ENCODE measurements at places on chromosomes 6 and 20.

GRCh38 chr6:170153436-170154319 is 137.2 kb downstream of the DLL1 start:
- DNase-seq, result no peak

GRCh38 chr6:24272553-24272952 is 85.3 kb downstream of the DCDC2 start:
- DNase-seq, result no peak

DNA sequence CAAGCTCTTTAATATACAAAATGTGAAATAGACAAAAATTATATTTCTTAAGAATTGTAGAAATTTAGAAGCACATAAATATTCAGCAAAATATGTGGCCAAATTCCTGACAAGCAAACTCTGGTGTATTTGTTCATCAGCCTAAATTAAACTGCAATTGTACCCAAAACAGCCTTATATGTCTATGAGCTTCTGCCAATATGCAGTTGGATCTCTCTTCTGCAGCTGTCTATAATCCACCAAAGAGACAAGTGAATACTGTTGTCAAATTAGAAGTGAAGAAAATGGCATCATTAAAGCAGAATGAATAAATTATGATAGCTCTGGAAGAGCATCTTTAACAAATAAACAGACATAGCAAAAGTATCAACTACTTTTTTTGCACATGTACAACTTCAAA is 755.7 kb downstream of the GRIK2 start:
- DNase-seq, result no peak

GRCh38 chr6:29749308-29749662 is 26.1 kb downstream of the HLA-F start:
- DNase-seq, result no peak

GRCh38 chr20:11452326-11452725 is 465.4 kb upstream of the BTBD3 start:
- DNase-seq, result no peak

GRCh38 chr20:35690265-35690664 is 8.9 kb downstream of the NFS1 start:
- peak; percentile 11 for DNase-seq

DNA sequence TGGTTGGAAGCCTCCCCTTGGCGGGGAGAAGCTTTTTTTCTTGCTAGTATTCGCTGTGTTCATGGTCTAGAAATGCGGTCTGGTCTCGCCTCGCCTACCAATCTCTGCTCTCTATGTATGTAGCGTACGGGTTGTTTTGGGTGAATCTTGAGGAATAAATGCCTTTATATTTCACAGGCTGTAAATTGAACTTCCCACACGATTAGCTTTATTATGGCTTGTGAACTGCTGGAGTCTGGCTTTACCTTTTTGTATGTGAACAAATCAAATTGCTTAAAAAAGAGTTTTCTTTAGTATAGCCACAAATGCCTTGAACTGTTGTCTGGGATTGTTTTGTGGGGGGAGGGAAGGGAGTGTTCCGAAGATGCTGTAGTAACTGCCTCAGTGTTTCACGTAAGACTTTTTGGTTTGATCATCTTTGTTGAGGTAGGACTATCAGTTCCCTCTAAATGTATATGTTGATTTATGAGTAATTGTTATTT is 2.2 kb downstream of the INSM1 start:
- no peak for DNase-seq

- no peak for DNase-seq
These were observed 59.5 kb downstream of the NINL start for GRCh38 chr20:25525867-25526266.

DNA sequence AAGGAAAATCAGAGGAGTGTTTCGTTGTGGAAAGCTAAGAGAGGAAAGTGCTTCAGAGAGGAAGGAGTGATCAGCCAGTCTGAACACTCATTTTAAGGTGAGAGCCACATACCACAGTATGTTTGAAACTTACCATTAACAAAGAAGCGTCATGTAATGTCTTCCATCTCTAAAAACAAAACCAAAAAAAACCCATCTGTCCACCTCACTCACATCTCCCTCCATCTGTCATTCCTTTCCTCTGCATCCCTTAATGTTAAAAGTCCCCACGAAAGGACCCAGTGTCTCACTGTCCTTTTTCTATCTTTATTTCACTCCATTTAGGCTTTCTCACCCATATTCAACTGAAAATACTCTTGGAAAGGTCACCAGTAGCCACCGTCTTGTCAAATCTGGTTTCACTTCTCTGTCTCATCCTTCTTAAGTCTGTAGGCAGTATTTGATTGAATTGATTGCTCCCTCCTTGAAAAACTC is 59.4 kb upstream of the GNRH2 start:
- no peak for DNase-seq

DNA sequence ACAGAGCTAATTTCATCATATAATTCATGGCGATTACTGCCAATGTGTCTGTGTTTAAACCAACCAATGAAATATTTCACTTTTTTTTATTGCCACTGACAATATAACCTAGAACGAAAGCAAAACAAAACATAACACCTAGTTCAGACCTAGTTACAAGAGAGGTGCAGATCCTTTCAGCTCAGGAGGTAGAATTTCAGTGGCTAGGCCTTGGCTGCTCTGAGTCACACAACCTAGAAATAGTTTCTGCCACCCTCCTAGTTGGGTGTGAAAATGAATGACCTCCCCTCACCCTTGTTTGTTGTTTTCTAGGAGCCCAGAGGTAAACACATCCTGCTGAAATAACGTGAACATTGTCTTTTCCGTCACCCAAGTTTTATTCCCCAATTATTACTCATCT is 356.3 kb downstream of the HTR1B start:
- DNase-seq, result no peak

GRCh38 chr6:130620338-130620781 is 206.8 kb upstream of the SMLR1 start:
- no peak for DNase-seq

DNA sequence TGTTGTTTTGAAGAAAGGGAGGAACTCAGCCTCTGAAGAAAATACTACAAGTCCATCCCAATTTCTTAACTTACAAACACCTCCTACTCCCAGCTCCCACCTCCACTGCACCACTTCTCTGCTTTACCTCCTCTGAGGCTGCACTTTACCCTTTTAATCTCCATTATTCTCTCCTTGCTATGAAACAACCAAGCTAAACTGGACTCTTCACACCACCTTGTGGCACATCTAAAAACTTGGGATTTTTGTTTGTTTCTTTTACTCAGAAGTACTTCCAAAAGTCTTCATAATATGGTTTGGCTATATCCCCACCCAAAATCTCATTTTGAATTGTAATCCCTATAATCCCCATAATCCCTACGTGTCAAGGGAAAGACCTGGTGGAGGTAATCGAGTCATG is 142.2 kb downstream of the MOXD1 start:
- DNase-seq, result no peak

DNA sequence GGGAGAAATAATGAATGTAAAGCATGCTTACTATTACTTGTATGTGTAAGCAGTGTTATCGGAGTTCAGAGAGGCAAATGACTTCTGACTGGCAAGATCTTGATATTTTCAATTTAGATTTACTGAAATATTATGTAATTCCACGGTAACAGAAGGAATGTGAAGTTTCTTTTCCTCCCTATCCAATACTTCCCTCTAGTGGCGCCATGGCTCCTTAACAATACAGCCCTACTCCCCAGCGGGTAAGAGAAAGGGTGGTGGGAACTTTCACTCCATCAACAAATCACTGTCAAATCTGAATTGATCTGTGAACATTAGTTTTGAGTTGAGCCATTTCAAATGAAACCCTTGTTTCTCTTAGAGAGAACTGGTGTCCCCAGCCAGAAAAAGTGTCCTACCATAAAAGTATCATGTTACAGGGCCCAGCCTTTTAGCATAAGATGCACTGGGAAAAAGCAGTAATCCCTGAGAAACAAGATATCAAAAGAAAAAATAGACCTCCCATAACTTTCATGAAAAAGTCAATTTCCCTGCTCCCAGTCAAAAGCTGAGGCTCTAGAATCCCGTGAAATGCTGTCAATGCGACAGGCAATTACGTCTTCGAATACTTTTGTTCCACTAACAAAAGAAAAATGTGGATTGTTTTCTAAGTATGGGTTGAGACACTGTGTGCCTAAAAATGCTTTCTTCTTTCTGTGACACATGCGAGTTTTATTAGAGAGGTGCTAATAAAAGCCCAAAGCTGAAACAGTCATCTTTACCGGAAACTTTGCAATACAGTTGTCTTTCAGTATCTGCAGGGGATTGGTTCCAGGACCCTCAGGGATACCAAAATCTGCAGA is 12.9 kb downstream of the COX7A2 start:
- DNase-seq, result no peak

DNA sequence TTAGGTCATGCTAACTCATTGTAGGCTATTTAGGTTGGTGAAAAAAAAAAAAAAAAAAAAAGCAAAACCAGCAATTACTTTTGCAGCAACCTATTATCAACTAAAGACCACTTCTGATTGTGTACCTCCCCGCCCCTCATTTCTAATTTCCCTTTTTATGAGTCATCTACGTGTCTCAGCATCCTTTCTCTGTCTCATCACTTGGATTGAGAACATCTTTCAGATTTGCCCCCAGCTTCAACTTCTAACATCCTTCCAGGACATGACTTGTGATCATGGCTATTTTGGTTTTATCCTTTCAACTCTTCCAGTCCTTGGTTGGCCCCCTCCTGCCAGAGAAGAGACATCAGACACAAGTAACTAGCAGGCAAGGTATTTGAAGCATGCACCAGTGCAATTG is 156.7 kb upstream of the CCN2 start:
- no peak for DNase-seq

- DNase-seq, result no peak
These were observed 17.9 kb downstream of the PKIG start for GRCh38 chr20:44600301-44600700.

- DNase-seq, result no peak
These were observed 34.3 kb downstream of the GJA10 start for GRCh38 chr6:89928604-89929003.

- DNase-seq, result no peak
These were observed 31.5 kb downstream of the PPP1R16B start for GRCh38 chr20:38836991-38837390.

- DNase-seq, result no peak
These were observed 290.4 kb downstream of the EYS start for GRCh38 chr6:65416621-65417020.

GRCh38 chr6:109891924-109892323 is 86.2 kb upstream of the GPR6 start:
- no peak for DNase-seq

DNA sequence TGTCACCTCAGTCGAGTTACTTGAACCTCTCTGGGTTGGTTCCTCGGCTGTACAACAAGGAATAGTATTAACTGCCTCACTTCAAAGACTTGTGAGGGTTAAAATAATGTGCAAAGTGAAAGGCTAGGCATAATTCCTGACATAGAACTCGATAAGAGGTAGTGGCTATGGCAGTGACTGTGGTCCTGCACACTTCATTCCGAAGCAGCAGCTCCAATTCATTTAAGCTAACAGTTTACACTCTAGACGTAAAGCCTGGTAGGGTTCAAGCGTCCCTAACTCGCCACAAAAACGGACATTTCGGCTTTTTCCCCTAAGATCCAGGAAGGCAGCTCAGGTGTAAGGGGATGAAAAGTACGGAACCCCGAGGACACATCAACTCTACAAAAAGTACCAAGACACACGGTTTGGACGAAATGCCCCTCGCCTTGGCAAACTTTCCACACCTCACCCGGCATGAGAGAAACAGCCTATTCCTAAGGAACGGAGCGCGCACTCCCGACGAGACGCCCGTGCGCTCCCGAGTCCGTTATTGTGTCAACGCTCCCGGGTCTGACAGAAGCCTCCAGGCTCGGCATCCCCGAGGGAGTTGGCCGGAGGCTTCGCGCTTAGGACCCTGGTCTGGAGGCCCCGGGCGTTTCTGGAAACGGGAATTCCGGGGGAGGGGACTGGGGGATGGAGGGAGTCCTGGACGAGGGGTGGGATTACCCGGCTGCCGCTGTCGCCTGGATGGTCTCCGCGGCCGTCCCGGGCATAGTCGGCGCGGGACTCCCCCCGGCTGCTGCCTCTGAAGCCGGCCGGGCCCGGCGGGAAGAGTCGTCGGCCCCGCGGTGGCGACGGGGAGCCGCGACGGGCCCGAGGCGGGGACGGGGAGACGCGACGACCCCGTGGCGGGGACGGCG is 937 bp downstream of the ZNF318 start:
- DNase-seq, result peak; percentile 66

DNA sequence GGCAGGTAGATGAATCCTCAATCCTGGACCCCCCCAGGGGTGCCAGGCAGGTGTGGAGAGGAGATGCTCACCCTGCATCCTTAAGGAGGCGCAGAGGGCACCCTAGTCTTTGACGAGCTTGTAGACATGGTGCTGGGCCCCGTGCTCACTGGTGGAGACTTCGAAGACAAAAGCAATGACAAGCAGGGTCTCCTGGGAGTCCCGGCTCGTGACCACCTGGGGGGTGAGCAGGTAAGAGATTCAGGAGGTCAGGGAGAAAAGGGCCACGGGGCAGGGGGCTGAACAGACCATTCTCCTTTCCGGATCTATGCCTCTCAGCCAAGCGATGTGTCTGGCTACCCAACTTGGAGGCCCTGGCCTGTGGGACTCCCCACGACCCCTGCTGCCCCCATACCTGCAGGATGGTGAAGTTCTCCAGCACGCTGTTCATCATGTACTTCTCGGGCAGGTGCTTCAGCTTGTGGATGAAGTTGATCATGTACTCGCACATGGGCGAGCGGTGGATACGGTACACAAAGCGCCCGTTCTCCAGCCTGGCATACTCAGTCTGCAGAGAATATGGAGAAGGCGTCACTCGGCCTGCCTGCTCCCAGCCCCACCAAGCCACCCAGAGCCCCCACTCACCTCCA is 6.9 kb downstream of the RPL10A start:
- DNase-seq, result no peak

GRCh38 chr20:2086980-2087377 is 14.6 kb upstream of the STK35 start:
- DNase-seq, result no peak

GRCh38 chr6:18506382-18507017 is 119.3 kb downstream of the RNF144B start:
- DNase-seq, result no peak

DNA sequence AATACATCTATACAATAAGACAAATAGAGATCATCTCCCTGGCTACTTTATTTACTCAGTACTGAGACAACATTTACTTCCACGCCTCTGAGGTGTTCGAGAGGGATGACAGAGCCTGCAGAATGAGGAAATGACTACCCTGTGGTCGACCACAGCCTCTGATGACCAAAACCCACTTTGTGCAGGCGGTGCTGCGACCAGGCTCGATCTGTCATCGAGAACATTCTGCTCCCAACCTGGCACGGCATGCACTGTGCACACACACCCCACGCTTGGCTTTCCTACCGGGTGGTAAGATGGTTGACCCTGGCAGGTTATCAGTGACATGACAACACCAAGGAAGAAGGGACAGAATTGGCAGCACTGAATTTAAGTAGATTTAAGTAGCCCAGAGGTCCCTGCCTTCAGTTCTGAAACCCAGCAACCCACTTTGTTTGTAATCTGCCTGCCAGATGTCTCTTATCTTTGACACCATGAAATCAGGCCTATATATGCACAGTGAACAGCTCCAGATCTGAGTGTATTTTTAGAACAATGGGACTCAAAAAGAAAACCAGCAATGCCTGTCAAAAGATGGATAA is 42.6 kb downstream of the TTI1 start:
- DNase-seq, result peak; percentile 69

GRCh38 chr6:47633141-47633540 is 65.2 kb upstream of the ADGRF4 start:
- DNase-seq, result no peak

GRCh38 chr6:90646940-90647339 is 60.1 kb upstream of the MAP3K7 start:
- no peak for DNase-seq

- DNase-seq, result peak; percentile 79
These were observed 44.4 kb downstream of the DTD1 start for GRCh38 chr20:18632196-18632789.

- no peak for DNase-seq
These were observed 57.8 kb downstream of the PPP1R3G start for GRCh38 chr6:5142915-5143314.

GRCh38 chr6:106360410-106360988 is at the start of gene CRYBG1:
CRYBG1 (plus strand) TSS chr6:106360717; CDS start chr6:106360909, 192 bp downstream.
- peak; percentile 88 for DNase-seq

Data from activated CD8-positive, alpha-beta memory T cell treated with anti-CD3 and anti-CD28 coated beads for 24 hours (primary cell).